Naive thymus-derived CD8-positive, alpha-beta T cell (primary cell): ENCODE measurements at places on chromosomes 3 and 15. TPM values are rescaled to one million over a fixed set of nuclear protein-coding genes. Genes with fewer than 3 reads are reported as not detected.

VWA5B2 gene
- total RNA-seq = not detected

DNA sequence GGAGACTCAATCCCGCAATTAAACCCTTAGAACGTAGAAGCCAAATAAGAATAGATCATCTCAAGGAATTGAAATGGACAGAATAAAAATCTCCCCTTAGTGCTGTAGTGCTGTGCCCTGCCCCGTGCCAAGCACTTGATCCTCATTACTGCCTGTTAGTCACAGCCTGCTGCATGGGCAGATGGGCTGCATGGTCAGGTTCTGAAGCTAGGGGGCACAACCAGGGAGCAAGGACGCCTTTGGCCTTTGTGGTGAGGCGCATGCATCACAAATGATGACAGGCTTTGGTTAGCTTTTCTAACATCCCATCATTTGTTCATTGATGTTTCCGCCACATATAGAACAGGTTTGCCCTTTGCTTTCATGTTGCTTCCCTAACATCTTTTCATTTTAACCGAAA lies 336.3 kb upstream of the ADAMTS9 start:
- DNase-seq = no peak

DNA sequence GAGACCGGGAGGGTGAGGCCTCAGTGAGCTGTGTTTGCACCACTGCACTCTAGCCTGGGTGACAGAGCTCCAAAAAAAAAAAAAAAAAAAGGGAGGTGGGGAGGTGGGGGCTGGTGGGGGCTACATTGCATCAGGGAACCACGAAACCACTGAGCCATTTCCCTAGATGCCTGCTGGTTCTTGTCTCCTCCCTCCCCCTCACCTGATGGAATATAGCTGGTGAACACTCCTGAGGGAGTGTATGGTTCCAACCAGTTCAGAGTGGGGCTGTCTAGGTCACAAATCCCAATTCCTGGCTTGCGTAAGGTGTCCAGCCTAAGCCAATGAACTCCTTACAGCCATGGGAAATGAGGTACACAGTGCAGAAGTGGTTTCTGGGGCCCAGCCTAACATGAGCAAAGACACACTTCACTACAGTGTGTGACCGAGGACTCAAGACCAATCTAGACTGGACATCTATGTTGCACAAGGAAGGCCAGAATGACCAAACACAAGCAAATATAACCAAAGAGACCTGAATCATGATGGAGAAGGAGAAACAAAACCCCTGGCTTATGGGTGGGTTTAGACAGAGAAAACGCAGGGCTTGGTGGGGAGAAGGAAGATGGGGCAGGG lies 39.1 kb upstream of the OSBPL11 start:
- no peak for DNase-seq

DNA sequence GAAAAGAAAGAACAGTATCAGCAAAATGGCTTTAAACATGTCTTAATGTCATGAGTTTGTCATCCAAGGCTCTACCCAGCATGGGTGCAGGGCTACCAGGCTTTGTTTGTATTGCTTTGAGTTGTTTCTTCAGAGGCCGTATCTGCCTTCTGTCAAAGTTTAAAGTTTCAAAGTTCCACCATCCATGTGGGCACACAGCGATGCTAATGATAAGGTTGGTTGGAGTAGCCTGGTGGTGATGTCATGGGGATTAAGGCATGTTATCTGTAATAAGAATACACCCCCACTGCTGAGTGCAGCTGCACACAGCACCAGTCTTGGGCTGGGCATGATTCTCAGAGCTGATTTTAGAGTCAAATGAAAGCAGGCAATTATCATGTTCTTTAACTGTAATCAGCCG lies 72.0 kb upstream of the LRTM1 start:
- DNase-seq = no peak

CELSR3 gene
- total RNA-seq = 7.9 TPM

- no peak for DNase-seq
These were observed 295.5 kb downstream of the RPLP1 start for GRCh38 chr15:69748131-69748530.

DNA sequence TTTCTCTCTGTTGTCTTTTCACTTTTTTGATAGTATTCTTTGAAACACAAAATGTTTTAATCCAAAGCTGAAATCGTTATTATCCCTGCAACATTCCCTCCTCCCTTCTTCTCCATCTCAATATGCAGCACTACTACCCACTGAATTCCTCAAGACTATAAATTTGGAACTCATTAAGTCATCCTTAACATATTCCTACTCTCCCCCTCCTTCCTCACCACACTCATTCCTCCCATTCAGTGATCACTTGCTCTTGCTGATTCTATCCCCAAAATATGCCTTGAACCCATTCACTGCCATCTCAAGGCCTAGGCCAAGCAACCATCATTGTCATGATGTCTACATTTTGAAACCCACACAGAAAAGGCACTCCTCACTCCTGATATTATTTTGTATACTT lies 2.4 kb upstream of the PIK3R4 start:
- no peak for DNase-seq

DNA sequence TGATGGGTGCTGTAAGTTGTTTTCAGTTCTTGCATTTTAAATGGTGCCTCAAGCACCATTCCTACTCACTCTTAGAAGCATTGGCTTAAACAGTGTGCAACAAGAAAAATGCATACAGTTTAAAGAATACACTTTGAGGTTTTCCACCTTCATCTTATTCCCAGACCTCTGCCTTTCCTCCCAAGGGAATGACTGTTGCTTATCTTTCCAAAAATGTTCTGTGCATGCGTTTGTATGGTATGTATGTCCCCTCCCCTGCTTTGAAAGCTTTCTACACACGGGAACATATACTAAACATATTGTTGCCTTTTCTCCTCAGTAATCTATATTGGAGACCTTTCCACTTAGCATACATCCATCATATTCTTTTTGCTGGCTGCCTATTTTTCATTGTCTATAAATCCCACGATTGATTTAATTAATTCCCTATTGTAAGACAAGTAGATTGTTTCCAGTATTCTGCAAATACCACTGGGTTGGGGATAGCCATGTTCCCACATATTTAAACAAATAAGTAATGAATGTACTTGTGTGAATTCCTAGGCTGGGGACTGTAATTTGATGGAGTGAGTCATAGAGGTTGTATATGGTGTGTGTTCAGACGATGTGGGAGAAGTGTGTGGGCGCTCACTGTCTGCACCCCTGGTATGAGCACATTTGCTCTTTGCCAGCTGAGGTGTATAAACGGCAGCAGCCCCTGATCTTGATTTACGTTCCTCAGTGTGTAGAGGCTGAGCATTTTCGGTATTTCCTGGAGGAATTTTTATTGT lies 5.8 kb downstream of the TRAK1 start:
- DNase-seq = no peak

LDHAL6B gene
- not detected for total RNA-seq

GRCh38 chr3:130748467-130748861 lies 1.8 kb upstream of the PIK3R4 start:
- no peak for DNase-seq

- no peak for DNase-seq
These were observed 450.7 kb upstream of the SEMA6D start for GRCh38 chr15:47266566-47266965.

RARRES1 gene
- not detected for total RNA-seq

DNA sequence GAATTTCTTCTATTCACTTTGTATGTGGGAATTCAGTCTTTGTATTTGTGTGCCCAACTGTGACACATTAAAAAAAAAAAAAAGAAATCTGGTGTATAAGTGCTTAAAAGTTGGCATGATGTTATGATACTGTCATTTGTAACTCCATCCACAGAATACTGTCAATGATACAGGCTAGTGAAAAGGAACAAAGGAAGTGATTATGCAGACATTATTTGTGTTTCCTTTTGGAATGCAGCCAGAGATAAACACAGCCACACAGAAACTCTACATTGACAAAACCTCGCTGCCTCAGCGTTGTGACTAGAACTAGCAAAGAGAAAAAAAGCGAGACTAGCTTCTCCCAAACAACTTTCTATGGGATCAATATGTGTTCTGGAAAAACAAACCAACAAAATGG lies 519.2 kb upstream of the AGTR1 start:
- no peak for DNase-seq

DNA sequence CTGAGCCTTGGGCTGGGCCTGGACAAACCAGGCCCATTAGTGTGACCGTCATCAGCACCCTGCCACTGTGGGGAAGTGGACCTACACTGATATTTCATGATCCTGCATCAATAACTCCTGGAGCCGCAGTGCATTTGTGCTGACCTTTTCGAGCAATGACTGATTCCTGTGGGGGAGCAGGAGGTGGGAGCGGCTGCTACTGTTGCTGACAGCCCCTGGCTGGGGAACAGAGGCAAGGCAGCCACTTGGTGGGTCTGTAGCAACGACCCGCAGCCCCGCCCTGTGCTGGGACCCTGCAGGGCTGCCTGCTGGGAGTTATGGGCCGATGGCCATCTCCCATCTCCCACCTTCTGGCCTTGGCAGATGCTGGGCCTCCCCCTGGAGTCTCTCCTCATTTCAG lies 42.1 kb downstream of the CCDC33 start:
- no peak for DNase-seq

ADAMTS17 gene
- 2.4 TPM for total RNA-seq

GRCh38 chr15:81209635-81210034 lies 13.0 kb downstream of the IL16 start:
- no peak for DNase-seq

A4GNT gene
- not detected for total RNA-seq

DNA sequence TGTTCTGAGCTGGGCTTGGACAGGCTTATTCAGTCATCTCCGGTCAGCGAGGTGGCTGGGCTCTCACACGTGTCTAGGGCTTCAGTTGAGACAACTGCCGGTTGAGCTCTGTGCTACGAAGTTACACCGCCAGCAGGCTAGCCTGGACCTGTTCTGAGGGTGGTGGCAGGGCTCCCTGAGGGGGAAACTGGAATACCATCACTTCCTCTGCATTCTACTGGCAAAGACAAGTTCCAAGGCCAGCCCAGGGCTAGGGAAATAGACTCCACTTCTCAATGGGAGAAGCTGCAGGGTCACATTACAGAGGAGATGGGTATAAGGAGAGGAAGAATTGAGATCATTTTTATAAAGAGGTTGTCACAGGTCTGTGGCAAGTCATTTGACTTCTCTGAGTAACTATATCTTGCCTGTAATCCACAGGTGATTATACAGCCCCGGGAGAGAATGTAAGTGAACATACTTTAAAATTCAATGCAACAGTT lies 106.8 kb upstream of the IL12A start:
- DNase-seq = no peak

GRCh38 chr3:144424606-144425005 lies 453.0 kb downstream of the DIPK2A start:
- DNase-seq = no peak

CHRNA5 gene
- total RNA-seq = 1.3 TPM

PCSK6 gene
- 2.9 TPM for total RNA-seq
